ENCODE measurements at places on chromosomes 1 and 21.

DNA sequence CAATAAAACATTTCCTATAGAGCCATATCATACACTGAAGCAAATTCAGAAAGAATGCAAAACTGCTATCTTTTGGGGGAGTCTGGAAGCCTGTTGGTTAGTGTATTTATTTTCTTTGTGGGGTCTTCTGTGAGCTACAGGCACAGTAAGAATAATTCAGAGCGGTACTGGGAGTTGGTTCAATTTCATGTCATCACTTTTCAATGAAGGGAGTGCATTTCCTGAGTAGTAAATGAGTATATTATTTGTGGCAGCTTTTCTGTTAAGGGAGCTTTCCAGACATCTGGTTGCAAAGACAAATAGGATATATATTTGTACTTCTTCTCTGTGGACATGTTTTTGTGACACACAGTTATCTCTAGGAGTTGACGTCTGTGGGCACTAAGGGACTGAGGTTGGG is 130.6 kb downstream of the HUNK start:
- no peak for DNase-seq

DNA sequence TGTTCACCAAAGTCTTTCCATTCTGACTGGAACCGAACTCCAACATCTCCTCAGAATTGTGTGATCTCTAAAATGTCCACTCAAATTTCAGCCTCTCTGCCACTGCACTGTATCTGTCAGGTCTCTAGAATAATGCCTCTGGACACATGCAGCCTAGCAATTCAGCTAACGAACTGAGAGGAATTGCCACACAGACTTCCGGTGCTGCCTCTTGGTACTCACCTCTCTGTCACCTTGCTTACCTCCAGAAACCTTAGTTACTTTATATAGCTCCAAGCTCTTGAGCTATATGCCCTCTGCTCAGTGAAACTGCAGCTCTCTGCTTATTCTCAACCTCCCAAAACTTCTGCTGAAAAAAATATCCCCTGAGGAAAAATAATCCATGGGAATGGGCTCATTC is 2.7 kb upstream of the CHRM3 start:
- DNase-seq: no peak

- DNase-seq: no peak
These were observed 107.5 kb upstream of the HOOK1 start for GRCh38 chr1:59707178-59707791.

GRCh38 chr1:226479474-226479873 is 69.1 kb upstream of the STUM start:
- DNase-seq: no peak

DNA sequence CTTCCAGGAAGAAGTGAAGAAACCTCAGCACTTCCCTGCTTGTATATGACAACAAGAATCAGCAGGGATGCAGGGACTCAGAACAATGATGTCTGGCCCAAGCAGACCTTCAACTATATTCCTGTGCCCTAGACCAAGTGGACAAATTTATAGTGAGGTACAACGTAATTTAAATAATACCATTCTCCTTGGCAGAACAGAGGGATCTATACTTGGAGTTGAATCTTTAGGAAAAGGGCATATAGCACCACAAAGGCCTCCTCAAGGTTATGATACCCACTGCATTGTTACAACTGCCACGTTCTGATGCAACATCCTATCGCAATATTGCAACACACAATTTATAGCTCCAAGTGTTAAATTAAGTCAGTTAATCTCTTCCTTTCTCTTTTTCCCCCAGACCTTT is 29.1 kb upstream of the GFI1 start:
- DNase-seq: no peak

DNA sequence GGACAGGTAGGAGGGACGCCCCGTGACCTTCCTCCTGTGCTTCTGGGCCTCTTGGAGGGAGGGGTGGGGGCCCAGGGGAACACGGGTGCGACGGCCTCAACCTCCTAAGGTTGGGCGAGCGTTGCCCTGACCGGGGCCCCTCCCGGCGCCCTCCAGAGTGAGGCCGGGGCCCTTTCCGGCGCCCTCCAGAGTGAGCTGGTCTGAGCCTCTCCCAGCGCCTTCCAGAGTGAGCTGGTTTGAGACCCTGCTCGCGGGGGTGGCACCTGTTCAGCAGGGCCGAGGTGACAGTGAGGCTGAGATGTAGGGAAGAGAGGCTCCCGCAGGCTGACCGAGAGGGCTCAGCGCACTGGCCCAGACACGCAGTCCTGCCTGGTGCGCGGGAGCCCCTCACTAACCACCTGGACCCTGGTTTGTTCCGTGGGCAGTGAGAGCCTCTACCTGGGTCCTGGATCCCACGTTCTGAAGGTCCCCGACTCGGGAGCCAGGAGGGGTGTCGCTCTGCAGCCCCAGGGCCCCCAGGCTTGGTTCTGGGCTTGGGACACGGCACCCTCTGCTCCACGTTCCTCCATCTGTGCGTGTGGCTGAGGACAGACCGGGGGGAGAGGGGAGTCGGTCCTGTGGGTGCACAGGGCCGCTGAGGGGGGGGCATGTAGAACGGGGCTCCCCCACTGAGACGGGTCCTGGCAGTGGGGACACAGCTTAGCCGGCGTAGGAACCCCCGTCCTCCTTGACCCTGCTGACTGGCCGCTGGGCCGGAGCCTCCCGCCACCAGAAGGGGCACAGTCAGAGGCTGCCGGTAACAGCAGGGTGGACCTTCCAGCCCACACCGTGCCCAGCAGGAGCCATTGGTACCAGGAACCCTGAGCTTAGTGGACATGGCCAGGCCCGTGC is 1.4 kb downstream of the COL6A1 start:
- no peak for DNase-seq

GRCh38 chr1:41776891-41777441 is 141.8 kb downstream of the HIVEP3 start:
- no peak for DNase-seq

- no peak for DNase-seq
These were observed 236.2 kb downstream of the COL11A1 start for GRCh38 chr1:102872097-102872496.

DNA sequence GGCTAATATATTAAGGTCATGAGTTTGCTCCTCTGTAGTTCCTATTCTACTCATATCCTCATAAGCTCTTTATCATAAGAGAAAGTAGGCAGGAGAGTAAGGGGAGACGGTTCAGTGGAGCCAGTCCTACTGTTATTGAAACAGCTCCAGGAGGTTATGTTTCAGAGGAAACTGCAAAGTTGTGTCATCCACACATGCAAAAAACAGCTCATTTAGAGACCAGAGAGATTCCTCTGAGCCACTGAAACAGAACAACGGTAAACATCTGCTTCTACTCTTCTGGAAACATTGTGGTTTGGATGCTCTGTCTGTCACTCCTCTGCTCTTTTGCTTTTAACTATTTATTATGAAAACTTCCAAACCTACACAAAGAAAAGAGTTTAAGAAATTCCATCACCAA is 66.3 kb upstream of the PPP2R5A start:
- DNase-seq: no peak

Measured in cortex of kidney (tissue), 1 donor.